ENCODE measurements at places on chromosomes 4 and X. TPM values are rescaled to one million over a fixed set of nuclear protein-coding genes. Genes with fewer than 3 reads are reported as not detected.

GRCh38 chr4:107834241-107834794 lies 9.6 kb downstream of the SGMS2 start:
- no peak for DNase-seq

GRCh38 chr4:154559141-154559493 lies 3.7 kb upstream of the FGB start:
- no peak for DNase-seq

- no peak for DNase-seq
These were observed 443.2 kb upstream of the FRG1 start for GRCh38 chr4:189497516-189497915.

- peak; percentile 84 for DNase-seq
These were observed at the start of gene GAB3 for GRCh38 chrX:154750301-154751202. Gene GAB3 (minus strand): TSS chrX:154751077. CDS start chrX:154751025, 52 bp downstream.

- DNase-seq = no peak
These were observed 712.3 kb downstream of the C4orf33 start for GRCh38 chr4:129808242-129808641.

DNA sequence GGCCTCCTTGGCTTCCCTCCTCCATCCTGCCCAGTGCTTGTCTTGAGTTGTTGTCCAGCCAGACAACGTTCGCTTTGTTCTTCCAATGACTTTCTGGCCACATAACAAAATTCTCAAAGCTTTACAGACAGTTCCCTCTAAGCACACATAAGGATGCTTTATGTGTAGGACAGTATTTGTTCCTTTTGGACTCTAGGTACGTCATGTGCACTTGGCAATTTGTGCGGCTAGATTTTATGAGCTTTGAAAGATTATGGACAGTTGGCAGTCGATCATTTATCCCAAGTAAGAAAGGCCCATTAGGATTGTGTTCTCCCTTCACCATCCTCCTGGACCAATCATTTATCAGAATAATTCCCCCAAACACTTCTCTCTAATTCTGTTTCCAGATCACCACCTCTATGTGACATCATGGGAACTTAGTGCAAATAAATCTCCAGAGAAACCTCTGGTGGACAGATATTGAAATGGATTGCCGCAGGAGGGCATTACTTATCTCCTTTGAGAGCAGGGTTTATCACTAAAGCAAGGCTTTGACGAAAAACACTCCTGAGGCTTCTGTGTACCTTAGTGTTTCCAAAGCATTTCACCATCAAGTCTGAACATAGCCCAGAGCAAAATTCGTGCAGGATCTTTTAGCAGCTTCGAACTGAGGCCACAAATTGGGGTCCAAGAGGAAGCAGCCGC lies 77.4 kb upstream of the BMPR1B start:
- DNase-seq = no peak

DNA sequence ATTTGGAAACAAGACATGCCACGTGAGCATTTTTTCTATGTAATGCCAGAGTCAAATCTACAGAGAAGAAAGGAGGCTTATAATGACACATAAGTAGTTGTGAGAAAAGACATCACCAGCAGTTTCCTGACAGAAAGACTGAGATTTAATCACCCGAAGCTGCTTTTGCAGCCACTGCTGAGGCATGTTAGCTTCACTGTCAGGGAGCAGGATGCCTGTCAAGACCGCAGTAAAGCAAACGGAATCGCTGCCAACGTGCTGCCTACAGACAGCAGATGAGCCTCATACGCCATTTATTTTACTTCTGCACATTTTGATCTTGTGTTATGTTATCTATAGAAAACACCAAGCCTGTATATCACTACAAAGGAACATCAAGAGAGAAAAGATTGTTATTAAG lies 68.7 kb upstream of the NDST3 start:
- DNase-seq = no peak

GRCh38 chr4:140777386-140777785 lies 21.2 kb upstream of the TBC1D9 start:
- no peak for DNase-seq

GRCh38 chr4:173160871-173161270 lies 7.7 kb upstream of the GALNT7 start:
- peak; percentile 15 for DNase-seq

GPR82 gene
- total RNA-seq = not detected

NUDT9 gene
- total RNA-seq = 17.4 TPM

NXF2 gene
- total RNA-seq = not detected

EPGN gene
- not detected for total RNA-seq

CT45A8 gene
- not detected for total RNA-seq

USP26 gene
- not detected for total RNA-seq

Measured in activated CD4-positive, alpha-beta T cell treated with anti-CD3 and anti-CD28 coated beads, Interleukin-2, amount 10 ng/mL, durations not matched to agents 24 days and 14 days (primary cell).